ENCODE measurements at places on chromosomes 5 and 9. TPM values are rescaled to one million over a fixed set of nuclear protein-coding genes. Genes with fewer than 3 reads are reported as not detected.

GRCh38 chr5:9168791-9169556 lies 376.9 kb downstream of the SEMA5A start:
- H3K4me3 ChIP-seq, result no peak overlapping the region
- H3K27ac ChIP-seq, result no peak overlapping the region
- no peaks in the 10 kb centered on the region for H3K27me3 ChIP-seq
- DNase-seq, result no peak

DNA sequence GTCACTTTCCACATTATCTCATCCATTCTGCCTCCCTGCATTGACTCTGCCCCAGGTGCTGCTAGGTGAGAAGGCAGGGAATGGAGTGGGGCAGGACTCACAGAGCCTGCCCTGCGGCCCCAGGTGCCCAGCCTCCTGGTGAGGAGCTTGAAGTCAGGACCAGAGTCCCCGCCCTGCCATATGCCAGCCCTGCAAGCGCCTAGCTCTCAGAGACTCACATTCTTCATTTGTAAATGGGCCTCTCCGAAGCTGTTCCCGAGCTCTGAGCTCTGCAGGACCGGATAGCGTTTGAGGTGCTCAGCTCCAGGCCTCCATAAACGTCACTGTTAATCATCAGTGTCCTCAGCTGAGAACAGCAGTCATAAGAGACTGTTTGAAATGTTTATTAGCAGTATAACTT lies 75.1 kb upstream of the STXBP1 start:
- H3K4me3 ChIP-seq, result peak overlapping the region; percentile 35
- H3K4me1 ChIP-seq, result peaks cover 1% of the 10 kb centered on the region
- H3K27ac ChIP-seq, result no peak overlapping the region
- no peaks in the 10 kb centered on the region for H3K27me3 ChIP-seq

The BRIX1 gene
- total RNA-seq, result 72.2 TPM

- DNase-seq, result peak; percentile 46
- no peaks in the 10 kb centered on the region for H3K36me3 ChIP-seq
- peak overlapping the region; percentile 75 for H3K4me3 ChIP-seq
- H3K4me1 ChIP-seq, result no peaks in the 10 kb centered on the region
- H3K27me3 ChIP-seq, result peaks cover 3% of the 10 kb centered on the region
- H3K27ac ChIP-seq, result no peak overlapping the region
Measured at GRCh38 chr5:926417-927171, 33.9 kb downstream of the TRIP13 start.

DNA sequence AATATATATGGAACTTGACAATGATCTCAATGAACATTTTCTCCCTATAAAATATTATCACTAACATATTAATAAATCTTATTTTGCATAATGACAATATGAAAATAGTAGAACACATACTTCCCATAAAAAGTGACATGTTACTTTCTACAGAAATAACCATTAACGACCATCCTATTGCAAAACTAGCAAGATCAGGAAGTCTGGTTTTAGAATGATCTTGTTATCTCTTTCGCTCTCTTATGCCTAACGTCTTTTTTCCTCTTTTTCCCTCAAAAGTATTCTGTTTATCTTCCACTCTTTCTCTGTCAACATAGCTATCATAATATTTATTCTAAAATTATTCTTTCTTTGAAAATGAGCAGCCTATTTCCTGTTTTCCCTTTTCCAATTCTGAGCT lies 21.6 kb upstream of the C5orf46 start:
- no peaks in the 10 kb centered on the region for H3K27me3 ChIP-seq
- H3K36me3 ChIP-seq, result no peaks in the 10 kb centered on the region
- H3K27ac ChIP-seq, result no peak overlapping the region
- H3K4me1 ChIP-seq, result 0 out of 2 replicates have a peak, but pooled peaks cover 2% of the 10 kb centered on the region

GRCh38 chr5:92956886-92957285 lies 624.1 kb downstream of the NR2F1-AS1 start:
- H3K36me3 ChIP-seq, result peaks cover 2% of the 10 kb centered on the region
- no peak overlapping the region for H3K27ac ChIP-seq
- DNase-seq, result no peak
- H3K4me3 ChIP-seq, result no peak overlapping the region
- no peaks in the 10 kb centered on the region for H3K4me1 ChIP-seq
- H3K27me3 ChIP-seq, result no peaks in the 10 kb centered on the region

DNA sequence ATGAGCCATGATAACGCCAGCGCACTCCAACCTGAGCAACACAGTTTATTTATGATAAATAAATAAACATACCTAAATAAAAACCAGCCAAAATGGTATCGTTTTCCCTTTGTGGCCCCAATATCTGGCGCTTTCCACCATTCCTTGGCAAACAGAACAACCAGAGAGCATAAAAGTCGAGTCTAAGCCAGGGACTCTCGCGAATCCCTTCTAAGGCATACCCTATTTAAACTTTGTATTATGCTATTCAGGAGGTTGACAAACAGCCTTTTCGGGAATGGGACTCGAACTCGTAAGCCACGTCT lies 386 bp upstream of the MATR3 start:
- peaks cover 19% of the 10 kb centered on the region for H3K36me3 ChIP-seq
- no peaks in the 10 kb centered on the region for H3K27me3 ChIP-seq
- peak overlapping the region; percentile 79 for H3K27ac ChIP-seq
- no peaks in the 10 kb centered on the region for H3K4me1 ChIP-seq
- DNase-seq, result no peak
- peak overlapping the region; percentile 99 for H3K4me3 ChIP-seq

GRCh38 chr9:126125992-126126409 lies 200.6 kb upstream of the MVB12B start:
- no peak overlapping the region for H3K27ac ChIP-seq
- no peaks in the 10 kb centered on the region for H3K27me3 ChIP-seq
- H3K36me3 ChIP-seq, result no peaks in the 10 kb centered on the region
- no peak for DNase-seq
- H3K4me3 ChIP-seq, result no peak overlapping the region

- no peaks in the 10 kb centered on the region for H3K27me3 ChIP-seq
- no peaks in the 10 kb centered on the region for H3K4me1 ChIP-seq
- no peak for DNase-seq
- H3K27ac ChIP-seq, result no peak overlapping the region
- H3K4me3 ChIP-seq, result no peak overlapping the region
- peaks cover 21% of the 10 kb centered on the region for H3K36me3 ChIP-seq
Measured at GRCh38 chr9:138045541-138046490, 168.2 kb downstream of the CACNA1B start.

DNA sequence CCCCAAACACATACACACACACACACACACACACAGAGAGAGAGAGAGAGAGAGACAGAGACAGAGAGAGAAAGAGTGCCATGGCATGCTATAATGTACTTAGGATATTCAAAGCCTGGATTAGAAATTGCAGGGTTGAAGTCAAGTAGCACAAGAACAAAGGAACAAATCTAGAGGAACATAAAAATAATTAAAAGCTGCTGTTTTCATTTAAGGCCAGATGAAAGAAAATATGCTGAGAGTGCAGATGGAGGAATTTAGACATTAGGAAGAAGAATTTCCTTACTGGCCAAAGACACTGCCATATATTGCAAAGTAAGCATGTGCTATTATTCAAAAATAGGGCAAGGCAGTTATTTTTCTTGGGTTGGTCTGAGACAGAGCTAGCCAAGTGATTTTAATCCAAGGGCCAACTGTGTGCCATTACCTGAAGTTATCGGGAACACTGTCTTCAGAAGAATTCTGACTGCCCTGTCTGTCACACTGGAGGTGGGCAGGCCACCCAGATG lies 31.7 kb downstream of the HSD17B3 start:
- H3K27ac ChIP-seq, result no peak overlapping the region
- no peak for DNase-seq
- no peaks in the 10 kb centered on the region for H3K27me3 ChIP-seq
- no peak overlapping the region for H3K4me3 ChIP-seq
- peaks cover 17% of the 10 kb centered on the region for H3K36me3 ChIP-seq

The MAPKAP1 gene
- 97.0 TPM for total RNA-seq

The PRUNE2 gene
- 9.7 TPM for total RNA-seq
